ENCODE measurements at places on chromosomes 7 and 10.
A peak's percentile ranks its signal among the peaks of the same experiment; 100 is the strongest.

- no peaks in the 10 kb centered on the region for H3K36me3 ChIP-seq
- H3K27ac ChIP-seq: no peak overlapping the region
- no peaks in the 10 kb centered on the region for H3K27me3 ChIP-seq
- DNase-seq: no peak
Measured at GRCh38 chr10:5002013-5002727, 1.5 kb downstream of the AKR1C2 start.

DNA sequence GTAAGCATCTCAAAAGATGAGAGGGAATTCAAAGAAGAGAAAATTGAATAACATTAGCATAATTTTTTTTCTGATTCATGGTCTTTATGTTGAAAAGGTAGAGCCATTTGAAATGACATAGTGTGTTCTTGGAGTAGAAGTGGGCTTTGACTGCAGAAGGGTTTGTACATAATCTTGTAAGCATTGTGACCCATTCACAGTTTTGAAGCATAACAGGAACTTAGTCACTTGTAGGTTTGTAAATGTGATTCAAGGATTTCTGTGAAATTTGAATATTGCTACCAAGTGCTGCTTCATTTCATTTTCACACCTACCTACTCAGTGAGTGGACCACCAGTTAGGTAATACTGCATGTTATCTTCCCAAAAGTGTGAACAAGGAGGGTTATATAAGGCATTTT lies 68.6 kb downstream of the PON1 start:
- no peaks in the 10 kb centered on the region for H3K27me3 ChIP-seq
- no peak overlapping the region for H3K27ac ChIP-seq
- DNase-seq: no peak
- no peaks in the 10 kb centered on the region for H3K4me1 ChIP-seq
- no peak overlapping the region for H3K4me3 ChIP-seq

DNA sequence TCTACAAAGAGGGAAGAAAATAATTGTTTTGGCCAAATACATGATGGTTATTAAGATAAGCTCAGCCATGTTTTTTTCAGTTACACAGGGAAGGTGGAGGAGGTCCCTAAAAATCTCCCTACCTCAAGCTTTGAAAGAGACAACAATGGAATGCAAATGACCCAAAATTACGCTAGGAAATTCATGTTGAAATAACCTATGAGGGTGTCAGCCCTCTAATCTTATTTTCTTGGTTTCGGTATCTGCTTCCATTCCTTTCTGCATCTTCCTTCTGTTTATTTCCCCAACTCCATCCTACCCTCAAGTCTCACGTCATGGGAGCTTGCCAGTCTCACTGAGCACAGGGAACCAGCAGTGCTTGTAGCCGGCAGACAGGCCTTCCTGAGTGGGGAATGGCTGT lies 40.6 kb upstream of the SMNDC1 start:
- H3K36me3 ChIP-seq: no peaks in the 10 kb centered on the region
- no peak for DNase-seq
- no peak overlapping the region for H3K27ac ChIP-seq
- H3K4me1 ChIP-seq: no peaks in the 10 kb centered on the region

DNA sequence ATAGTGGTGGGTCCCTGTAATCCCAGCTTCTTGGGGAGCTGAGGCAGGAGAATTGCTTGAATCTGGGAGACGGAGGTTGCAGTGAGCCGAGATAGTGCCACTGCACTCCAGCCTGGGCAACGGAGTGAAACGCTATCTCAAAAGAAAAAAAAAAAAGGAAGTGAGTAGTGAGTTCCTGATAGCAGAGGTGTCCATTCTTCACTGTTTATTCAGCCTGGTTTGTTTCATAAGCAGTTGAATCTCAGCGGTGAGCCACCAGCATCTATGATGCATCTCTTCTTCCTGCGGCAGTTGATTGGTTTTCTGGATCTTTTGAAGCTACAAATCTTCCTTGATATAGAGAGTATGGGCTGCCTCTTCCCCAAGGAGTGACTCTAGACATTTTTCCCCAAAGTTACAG lies 316.1 kb upstream of the MTPN start:
- no peaks in the 10 kb centered on the region for H3K4me1 ChIP-seq
- H3K36me3 ChIP-seq: no peaks in the 10 kb centered on the region
- no peak for DNase-seq
- no peak overlapping the region for H3K27ac ChIP-seq
- no peak overlapping the region for H3K4me3 ChIP-seq

DNA sequence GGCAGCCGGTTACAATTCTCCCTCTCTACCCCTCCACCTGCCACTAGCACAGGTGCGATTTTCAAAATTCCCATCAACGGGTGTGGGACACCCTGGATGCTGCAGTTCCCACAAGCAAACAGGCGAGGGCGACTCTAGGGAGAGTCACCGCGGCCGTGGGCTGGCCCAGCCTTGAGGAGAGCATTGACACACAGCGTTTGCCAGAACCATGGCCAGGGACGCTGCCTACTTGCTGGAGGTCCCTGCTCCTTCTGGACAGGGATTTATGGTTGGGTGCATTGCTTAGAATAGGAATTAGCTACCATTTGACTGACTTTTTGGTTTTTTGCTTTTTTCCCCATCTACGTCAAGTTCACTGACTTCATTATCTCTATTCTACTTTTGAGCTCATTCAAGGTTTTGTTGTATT lies 19.0 kb upstream of the CLDN4 start:
- no peak for DNase-seq
- H3K4me1 ChIP-seq: no peaks in the 10 kb centered on the region
- no peak overlapping the region for H3K4me3 ChIP-seq
- no peak overlapping the region for H3K27ac ChIP-seq
- H3K36me3 ChIP-seq: no peaks in the 10 kb centered on the region

DNA sequence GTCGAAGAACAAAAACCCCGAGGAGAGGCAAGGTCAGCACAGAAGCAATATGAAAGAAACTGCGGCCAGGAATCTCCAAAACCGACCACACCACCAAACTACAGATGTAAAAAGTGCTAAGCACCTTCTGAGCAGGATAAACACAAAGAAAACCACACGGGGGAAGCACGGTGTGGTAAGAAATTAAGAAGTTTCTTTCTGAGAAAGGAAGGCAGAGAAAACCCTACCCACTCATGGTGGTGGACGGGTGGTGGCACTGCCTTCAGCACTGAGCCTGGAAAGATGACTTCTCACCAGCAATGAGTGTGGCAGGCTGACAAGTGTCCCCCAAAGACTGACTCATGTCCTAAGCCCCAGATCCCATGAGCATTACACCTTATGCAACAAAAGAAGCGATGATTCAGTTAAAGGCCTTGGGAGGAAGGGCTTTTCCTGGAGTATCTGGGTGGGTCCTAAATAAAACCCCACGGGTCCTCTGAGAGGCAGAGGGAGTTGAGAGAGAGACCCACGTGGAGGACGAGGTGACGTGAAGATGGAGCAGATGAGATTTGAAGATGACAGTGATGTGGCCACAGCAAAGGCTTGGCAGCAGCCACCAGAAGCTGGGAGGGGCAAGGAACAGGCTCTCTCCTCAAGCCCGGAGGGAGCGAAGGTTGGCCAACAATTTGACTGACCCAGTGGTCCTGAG lies 124.9 kb downstream of the DLG5 start:
- peaks cover 78% of the 10 kb centered on the region for H3K36me3 ChIP-seq
- H3K27ac ChIP-seq: no peak overlapping the region
- no peaks in the 10 kb centered on the region for H3K4me1 ChIP-seq
- H3K27me3 ChIP-seq: no peaks in the 10 kb centered on the region
- no peak overlapping the region for H3K4me3 ChIP-seq

GRCh38 chr7:149409895-149410294 lies 51.0 kb downstream of the ZNF777 start:
- no peaks in the 10 kb centered on the region for H3K36me3 ChIP-seq
- H3K27ac ChIP-seq: no peak overlapping the region
- H3K4me3 ChIP-seq: no peak overlapping the region
- no peak for DNase-seq
- H3K4me1 ChIP-seq: no peaks in the 10 kb centered on the region

DNA sequence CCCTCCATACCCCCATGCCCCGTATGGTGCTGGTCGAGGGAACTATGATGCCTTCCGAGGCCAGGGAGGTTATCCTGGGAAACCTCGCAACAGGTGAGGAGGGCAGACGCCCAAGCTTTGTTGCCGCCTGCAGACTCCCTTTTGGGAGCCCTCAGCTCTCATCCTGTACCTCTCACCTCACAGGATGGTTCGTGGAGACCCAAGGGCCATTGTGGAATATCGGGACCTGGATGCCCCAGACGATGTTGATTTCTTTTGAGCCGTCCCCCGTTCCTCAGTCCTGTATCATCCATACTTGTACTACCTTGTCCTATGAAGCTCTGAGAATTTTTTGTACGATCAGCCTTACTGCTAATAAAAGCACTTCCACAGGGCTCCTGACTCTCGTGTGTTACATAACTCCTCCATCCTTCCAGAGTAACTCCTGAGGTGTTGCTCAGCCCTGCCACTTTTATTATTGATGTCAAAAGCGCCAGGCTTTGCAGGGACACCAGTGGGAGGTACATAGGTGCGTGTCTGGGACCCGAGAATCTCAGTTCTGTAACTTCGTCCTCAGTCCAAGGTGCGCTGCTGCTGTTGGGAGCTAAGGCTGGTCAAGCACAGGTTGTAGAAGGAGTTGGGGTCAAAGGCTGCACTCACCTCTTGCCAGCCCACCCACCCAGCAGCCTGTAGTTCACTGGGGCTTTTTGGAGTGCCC lies 1.1 kb downstream of the UFSP1 start:
- H3K36me3 ChIP-seq: peaks cover 48% of the 10 kb centered on the region
- H3K4me1 ChIP-seq: peaks cover 6% of the 10 kb centered on the region
- H3K27ac ChIP-seq: peak overlapping the region; percentile 79
- no peak for DNase-seq
- H3K27me3 ChIP-seq: no peaks in the 10 kb centered on the region

GRCh38 chr7:134954197-134955082 lies 31.9 kb upstream of the AGBL3 start:
- no peak overlapping the region for H3K27ac ChIP-seq
- no peak overlapping the region for H3K4me3 ChIP-seq
- no peaks in the 10 kb centered on the region for H3K27me3 ChIP-seq
- no peak for DNase-seq
- H3K4me1 ChIP-seq: no peaks in the 10 kb centered on the region

DNA sequence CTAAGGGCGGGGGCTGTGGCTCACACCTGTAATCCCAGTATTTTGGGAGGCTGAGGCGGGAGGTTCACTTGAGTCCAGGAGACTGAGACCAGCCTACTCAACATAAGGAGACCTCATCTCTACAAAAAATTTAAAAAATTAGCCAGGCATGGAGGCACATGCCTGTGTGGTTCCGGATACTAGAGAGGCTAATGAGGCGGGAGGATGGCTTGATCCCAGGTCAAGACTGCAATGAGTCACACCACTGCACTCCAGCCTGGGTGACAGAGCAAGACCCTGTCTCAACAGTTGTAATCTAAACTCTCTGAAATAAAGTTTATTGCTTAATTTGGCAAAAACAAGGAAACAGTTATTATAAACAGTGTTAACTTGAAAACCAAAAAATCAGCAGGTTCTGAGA lies 123.3 kb downstream of the USP6NL start:
- H3K27ac ChIP-seq: no peak overlapping the region
- peaks cover 12% of the 10 kb centered on the region for H3K36me3 ChIP-seq
- no peaks in the 10 kb centered on the region for H3K4me1 ChIP-seq
- H3K27me3 ChIP-seq: no peaks in the 10 kb centered on the region
- no peak overlapping the region for H3K4me3 ChIP-seq

- no peak overlapping the region for H3K27ac ChIP-seq
- H3K27me3 ChIP-seq: no peaks in the 10 kb centered on the region
- H3K4me3 ChIP-seq: no peak overlapping the region
- H3K36me3 ChIP-seq: no peaks in the 10 kb centered on the region
- no peak for DNase-seq
- H3K4me1 ChIP-seq: no peaks in the 10 kb centered on the region
Measured at GRCh38 chr10:129525401-129525801, 58.4 kb downstream of the MGMT start.

DNA sequence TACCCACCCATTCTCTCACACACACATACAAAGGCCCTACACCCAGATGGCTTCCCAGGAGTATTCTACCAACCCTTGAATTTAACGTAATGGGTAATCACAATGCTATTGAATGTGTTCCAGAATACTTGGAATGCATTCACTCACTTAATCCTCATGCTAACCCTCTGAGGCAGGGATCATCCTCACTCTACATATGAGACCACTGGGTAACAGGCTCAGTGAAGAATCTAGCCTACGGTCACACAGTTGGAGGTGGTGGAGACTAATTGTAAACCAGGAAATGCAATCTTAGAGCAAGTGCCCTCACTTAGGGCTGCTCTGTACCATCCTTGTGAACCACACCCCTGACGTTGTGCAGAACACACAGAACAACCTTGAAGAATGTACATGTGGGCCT lies 87.5 kb downstream of the PPP1R3C start:
- DNase-seq: no peak
- no peaks in the 10 kb centered on the region for H3K36me3 ChIP-seq
- H3K4me1 ChIP-seq: no peaks in the 10 kb centered on the region
- no peaks in the 10 kb centered on the region for H3K27me3 ChIP-seq
- no peak overlapping the region for H3K4me3 ChIP-seq

DNA sequence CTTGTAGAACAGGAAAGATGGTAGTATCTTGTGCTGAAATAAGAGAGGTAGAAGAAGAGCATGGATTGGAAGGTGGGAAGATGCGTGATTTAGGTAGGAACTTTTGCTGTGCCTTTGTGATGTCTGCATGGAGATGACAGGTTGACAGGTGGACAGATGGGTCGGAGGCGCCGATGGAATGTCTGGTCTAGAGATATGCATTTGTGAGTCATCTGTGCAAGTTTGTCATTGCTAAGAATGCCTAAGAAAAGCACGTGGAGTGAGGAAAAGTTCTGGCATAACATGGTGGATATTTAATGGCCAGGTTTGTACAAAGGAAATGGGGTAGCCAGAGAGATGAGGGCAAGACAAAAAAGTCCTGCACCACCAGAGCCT lies 76.0 kb upstream of the ARMC3 start:
- no peaks in the 10 kb centered on the region for H3K27me3 ChIP-seq
- H3K4me3 ChIP-seq: no peak overlapping the region
- no peak overlapping the region for H3K27ac ChIP-seq
- DNase-seq: no peak
- no peaks in the 10 kb centered on the region for H3K36me3 ChIP-seq

DNA sequence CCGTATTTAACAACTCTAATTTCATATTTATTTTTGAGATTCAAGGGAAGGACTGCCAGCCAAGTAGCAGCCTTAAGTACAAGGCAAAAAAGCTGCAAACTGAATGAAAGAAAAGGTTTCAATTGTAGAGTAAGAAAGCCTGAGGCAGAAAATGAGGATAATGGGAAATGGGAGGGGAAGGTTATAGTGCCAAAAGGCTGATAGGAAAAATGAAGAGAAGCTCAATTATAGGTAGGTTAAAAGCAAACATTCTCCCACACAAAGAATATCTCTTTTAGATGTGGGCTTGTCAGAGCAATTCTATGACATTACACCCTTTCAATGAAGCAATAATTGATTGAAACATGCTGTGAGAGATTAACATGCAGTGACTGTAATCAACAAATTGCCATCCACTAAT lies 175.3 kb downstream of the RAPGEF5 start:
- H3K27ac ChIP-seq: no peak overlapping the region
- no peaks in the 10 kb centered on the region for H3K36me3 ChIP-seq
- no peak overlapping the region for H3K4me3 ChIP-seq
- no peak for DNase-seq
- no peaks in the 10 kb centered on the region for H3K27me3 ChIP-seq
